KBM-7 (cell line): ENCODE measurements at places on chromosomes 7 and 10.

GRCh38 chr7:26954951-26955350 is 90.6 kb upstream of the SKAP2 start:
- no peak for DNase-seq

DNA sequence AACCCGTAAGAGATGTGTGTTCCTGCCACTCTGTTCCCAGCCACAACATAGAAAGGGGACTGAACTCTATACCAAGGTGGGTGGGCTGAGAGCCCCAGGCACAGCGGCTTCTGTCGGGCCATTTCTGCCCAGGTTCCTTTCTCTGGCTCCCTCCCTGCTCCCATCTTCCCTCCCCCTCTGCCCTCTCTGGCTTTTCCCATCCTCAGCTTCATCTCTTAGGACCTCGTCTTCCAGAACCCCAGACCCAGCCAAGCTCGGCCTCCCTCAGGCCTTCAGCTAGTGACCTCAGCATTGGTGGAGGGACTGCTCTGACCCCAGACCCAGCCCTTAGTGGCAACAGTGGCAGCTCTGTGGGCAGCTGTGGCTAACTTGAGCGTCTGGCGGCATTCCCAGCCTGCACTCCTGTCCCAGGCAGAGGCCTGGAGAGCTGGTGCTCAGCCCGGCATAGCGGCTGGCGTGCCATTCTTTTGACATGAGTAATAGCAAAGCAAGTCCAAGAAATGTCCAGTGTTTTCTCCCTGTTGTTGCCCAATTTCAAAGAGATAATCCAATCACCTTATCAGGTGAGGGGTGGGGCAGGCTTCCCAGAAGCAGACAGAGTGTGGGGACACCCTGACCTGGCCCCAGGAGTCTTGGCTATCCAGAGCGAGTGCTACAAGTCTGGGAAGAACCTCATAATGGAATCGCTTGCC is 15.9 kb downstream of the PTPRE start:
- DNase-seq = no peak

- no peak for DNase-seq
Measured at GRCh38 chr10:132676193-132676891, 109.6 kb downstream of the NKX6-2 start.

GRCh38 chr7:116331020-116331419 is 120.7 kb downstream of the TES start:
- no peak for DNase-seq

DNA sequence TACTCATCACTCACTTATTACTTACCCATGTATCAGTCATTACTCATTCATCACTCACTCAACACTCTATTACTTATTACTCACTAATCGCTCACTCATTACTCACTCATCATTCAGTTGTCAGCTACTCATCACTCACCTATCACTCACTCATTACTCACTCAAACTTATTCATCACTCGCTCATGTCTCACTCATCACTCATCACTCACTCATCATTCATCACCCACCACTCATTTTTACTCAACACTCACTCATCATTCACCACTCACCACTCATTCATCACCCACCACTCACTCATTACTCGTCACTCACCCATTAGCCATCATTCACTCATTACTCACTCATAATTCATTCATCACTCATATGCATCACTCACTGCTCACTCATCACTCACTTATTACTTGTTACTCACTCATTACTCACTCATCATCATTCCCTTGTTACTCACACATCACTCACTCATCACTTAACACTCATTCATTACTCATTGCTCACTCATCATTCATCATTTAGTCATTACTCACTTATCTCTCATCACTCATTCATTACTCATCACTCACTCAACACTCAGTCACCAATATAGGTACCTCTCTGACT is 237.9 kb downstream of the ADARB2 start:
- DNase-seq = no peak

DNA sequence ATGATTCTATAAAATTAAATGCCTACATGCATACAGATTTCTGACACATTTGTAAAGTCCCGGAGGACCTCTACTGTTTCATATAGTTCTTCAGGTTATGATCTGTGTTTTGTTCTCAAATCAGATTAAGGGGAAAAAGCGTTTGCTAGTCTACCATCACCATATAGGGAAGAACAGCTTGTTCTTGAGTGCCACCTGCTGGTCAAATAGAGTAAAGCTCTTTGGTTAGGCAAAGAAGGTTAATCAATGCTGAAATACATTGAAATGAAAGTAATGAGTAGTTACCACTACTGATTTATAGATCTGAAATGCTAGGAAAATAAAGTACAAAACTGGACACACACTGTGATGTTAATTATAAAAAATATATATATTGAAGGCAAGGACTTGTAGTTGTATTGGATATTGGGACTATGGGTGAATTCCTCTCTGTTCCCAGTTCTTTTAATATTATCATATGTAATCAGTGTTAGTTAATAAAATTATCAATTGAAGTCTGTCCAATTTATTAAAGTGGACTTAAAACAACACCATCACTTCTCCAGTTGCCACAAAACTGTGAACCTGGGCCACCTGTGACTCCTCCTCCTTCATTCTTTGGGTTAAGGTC is 72.6 kb upstream of the PDLIM1 start:
- peak; percentile 77 for DNase-seq

- DNase-seq = no peak
Measured at GRCh38 chr7:146397141-146397540, 280.5 kb downstream of the CNTNAP2 start.

DNA sequence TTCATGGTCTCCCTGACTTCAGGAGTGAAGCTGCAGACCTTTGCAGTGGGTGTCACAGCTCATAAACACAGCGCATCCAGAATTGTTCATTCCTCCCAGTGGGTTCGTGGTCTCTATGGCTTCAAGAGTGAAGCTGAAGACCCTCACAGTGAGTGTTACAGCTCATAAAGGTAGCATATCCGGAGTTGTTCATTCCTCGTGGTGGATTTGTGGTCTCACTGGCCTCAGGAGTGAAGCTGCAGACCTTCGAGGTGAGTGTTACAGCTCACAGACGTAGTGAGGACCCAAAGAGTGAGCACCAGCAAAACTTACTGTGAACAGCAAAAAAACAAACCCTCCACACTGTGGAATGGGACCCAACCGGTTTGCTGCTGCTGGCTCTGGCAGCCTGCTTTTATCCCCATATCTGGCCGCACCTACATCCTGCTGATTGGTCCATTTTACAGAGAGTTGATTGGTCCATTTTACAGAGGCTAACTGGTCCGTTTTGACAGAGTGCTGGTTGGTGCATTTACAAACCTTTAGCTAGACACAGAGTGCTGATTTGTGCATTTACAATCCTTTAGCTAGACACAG is 308.8 kb downstream of the PTPRN2 start:
- DNase-seq = no peak

DNA sequence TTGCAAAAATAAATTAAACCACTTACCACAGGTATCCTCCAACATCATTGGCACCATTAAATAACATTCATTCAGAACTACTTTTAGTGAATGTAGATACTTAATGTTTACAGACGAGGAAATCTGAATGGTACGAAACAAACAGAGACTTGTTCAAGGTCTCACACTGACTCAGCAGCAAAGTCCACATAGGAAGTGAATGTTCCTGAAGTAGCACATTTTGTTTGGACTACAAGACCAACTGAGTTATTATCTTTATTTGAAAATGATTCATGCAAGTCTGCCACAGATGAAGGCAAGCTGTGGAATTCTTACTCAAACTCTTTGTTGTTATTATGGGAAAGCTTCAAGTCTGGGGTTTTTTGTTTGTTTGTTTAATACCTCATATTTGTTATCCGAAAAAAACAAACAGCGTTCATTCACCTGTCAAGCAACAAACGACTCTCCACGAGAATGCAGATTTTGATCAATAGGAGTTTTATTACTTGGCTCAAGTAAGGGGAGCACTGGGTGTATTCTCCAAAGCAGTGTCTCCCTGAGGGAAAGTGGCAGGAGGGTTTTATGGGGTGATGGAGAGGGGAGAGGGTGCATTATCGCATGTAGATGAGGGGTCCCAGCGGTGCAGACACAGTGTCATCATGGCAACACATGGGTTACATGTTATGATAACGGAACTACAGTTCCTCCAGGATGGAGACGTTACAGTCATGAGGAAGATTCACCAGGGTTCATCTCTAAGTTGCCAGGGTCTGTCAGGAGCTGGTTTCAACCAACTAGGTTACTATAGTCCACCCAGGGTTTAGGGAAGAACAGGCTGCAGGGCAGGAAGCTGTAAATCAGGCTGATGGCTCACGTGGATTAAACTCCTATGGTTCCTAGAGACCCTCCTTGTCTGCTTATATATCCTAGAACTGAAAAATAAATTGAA is 147.7 kb upstream of the AKR1E2 start:
- DNase-seq = no peak

GRCh38 chr10:113609704-113610108 is 54.1 kb downstream of the NRAP start:
- no peak for DNase-seq

- DNase-seq = no peak
Measured at GRCh38 chr7:136016649-136017395, 39.7 kb upstream of the MTPN start.

- DNase-seq = no peak
Measured at GRCh38 chr10:2005546-2005945, 268.2 kb upstream of the ADARB2 start.

DNA sequence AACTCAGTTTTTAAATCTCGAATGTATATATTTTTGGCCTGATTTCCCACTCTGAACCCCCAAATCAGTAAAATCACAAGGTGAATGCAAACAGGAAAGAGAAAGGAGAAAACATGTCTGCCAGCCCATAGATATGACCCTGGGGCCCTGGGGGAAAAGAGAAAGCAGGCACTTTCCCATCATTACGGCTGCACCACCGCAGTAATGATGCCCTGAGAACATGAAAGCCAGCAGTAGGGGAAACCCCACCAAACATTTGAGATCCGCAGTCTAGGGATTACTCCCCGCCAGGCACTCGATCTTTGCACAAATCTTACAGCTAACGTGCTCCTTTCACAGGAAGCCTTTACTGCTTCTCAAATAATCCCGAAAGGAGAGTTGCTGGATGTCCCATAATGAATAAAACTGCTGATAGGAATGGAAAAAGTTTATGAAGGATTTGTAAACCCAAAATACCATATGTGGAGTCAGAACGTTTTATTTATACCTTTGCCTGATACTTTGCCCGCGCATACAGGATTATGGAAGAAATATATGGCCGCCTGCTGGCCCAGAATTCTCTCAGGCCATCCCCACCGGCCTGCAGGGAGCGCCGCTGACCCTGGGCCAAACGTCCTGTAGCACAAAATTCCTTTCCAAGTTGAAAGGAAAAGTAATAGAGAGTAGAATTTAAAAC is 180.0 kb upstream of the INHBA start:
- DNase-seq = no peak

- no peak for DNase-seq
Measured at GRCh38 chr7:158061884-158062656, 525.6 kb downstream of the PTPRN2 start.

DNA sequence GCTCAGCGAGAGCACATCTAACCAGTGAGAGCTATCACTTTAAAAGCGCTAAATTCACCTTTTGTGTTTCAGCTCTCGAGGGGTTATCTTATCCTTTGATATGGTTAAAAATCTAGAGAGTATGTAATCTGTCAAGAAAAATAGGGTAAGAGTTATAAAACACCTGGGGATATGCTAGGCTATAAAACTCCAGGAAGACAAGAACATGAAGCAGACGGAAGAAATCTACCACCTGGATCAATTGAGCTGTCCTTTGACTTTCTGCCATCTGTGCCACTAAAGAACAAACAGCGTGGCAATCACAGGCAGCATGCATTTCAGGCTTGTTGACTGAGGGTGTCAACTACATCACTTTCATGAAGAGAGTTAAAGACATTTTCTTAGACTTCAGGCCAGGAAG is 83.1 kb downstream of the ZNF248 start:
- no peak for DNase-seq

DNA sequence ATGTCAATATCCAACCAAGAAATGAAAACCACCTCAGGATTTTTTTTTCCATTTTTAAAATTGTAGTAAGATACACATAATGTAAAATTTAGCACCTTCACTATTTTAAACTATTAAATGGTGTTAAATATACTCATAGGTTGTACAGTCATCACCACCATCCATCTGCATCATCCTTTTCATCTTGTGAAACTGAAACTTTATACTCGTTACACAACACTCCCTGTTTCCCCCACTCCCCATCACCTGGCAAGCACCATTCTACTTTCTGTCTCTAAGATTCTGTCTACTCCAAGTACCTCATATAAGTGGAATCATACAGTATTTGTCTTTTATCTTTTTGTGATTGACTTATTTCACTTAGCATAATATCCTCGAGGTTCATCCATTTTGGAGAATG is 335.2 kb upstream of the NPSR1 start:
- DNase-seq = no peak

DNA sequence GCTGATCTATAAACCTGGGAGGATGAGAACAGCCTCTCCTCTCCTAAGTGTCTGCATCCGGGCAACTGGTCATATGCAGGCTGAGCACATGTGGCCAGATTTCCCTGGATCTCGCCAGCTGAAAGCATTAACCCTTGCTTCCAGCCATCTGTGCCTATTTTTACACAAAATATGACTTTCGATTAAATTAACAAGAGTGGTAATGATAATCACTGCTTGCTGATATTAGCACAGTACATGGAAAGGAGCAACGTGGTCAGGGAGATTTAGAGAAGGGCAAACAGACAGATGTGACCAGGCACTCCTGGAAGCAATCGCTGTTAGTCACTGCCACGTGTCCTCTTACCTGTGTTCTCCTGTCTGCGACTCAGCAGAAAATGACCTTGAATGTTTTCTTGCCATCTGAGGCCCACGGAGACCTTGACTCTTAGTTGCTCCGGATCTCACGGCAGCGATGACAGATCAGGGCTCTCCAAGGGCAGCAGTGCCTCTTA is 59.5 kb upstream of the NPTX2 start:
- no peak for DNase-seq

- no peak for DNase-seq
Measured at GRCh38 chr7:1972744-1973143, 260.0 kb downstream of the MAD1L1 start.

DNA sequence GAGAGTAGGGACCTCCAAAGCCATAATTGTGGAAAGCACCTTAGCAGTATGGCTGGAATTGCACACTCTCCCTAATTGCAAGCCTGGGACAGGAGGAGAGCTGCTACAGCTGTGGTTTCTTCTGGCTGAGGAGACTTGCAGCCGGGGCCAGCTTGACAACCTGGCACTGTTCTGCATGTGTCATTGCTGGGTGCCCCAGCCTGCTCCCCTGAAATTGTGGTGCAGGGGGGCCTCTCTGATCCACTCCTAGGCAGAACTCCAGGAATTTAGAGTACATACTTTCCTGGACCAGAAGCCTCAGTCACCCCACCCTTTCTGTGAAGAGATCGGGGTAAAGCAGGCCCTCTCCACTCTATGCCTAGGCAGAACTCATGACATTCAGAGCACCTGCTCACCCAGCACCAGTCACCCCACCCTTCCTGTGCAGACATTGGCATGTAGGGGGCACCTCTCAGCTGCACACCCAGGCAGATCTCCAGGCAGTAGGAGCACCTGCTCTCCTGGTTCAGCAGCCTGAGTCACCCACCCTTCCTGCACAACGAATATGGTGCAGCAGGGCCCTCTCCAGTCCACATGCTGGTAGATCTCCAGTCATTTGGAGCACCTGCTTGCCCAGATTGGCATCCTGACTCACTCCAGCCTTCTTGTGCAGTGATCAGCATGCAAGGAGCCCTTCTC is 34.4 kb upstream of the DYNC1I1 start:
- no peak for DNase-seq
